ENCODE measurements at places on chromosomes 5 and 9. TPM values are rescaled to one million over a fixed set of nuclear protein-coding genes. Genes with fewer than 3 reads are reported as not detected.

Gene ADAMTS2
- 24.5 TPM for total RNA-seq

Gene BTNL9
- total RNA-seq: 30.6 TPM

GRCh38 chr5:128708841-128709240 is 170.8 kb upstream of the FBN2 start:
- DNase-seq: no peak

Gene CRB2
- total RNA-seq: 0.06 TPM

- DNase-seq: no peak
Measured at GRCh38 chr9:121275781-121276658, 8.1 kb downstream of the GSN start.

Gene UBE2R2
- total RNA-seq: 27.8 TPM

Gene PCDHGB2
- 3.2 TPM for total RNA-seq

DNA sequence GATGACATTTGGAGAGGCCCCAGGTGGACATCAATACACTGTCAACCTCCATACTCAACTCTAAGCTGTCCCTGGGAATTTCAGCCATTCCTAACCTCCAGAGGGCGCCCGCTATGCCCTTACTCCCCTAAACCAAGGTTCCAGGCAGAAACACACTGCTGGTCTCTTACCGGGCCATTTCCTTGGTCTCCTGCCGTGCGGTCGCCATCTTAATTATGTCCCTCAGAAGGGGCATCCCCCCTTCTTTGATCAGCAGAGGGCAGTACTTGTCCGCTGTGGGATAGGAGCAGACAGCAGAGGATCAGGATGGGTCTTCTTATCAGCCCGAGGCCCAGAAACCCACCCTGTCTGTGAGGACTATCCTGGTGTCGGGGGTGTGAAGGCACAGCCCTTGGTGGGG is 9.3 kb upstream of the ZDHHC12 start:
- DNase-seq: no peak

Gene PRELID2
- 19.7 TPM for total RNA-seq

GRCh38 chr9:92917176-92917800 is 30.0 kb upstream of the FGD3 start:
- no peak for DNase-seq

DNA sequence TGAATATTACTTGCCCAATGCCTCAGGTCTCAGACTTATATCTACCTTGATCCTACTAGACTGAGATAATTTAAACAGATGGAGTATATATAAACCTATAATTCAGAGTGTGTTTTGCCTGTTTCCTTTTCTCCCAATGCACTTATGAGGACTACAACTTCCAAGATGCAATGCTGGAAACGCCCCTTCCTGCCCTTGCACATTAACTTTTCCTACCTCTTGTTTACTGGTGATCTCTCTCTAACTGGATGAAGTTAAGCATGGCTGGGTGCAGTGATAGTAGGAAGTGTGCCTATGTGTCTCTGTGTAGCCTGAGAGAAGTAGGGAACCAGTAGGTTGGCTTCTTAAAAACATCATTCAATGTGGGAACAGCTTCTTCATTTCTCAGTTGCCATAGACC is 115.2 kb downstream of the SVEP1 start:
- no peak for DNase-seq

- no peak for DNase-seq
Measured at GRCh38 chr9:128020692-128021091, 39.9 kb upstream of the EEIG1 start.

Gene OMD
- 22.8 TPM for total RNA-seq
